ENCODE measurements at places on chromosomes 12 and 14. TPM values are rescaled to one million over a fixed set of nuclear protein-coding genes. Genes with fewer than 3 reads are reported as not detected.

Gene RNASE7
- total RNA-seq = 0.30 TPM

DNA sequence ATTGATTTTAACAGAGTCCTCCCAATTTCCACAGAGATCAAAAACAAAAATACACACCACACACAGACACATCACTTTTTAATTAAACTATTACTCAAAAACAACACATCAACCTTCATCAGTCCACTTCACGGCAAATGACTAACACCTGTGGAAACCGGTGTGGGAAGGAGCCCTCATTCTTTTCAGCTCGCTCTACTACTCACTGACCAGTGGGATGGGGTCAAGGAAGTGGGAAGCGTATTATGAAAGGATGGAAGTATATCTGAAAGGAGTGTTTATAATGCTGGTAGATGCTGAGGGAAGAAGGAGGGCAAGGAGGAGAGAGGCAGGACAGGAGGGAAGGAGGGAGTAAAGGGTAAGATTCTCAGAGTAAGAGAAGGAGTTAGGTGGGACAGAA is 156.5 kb downstream of the EPS8 start:
- H3K36me3 ChIP-seq = no peaks in the 10 kb centered on the region
- no peak overlapping the region for H3K27ac ChIP-seq
- H3K27me3 ChIP-seq = no peaks in the 10 kb centered on the region
- no peak overlapping the region for H3K4me3 ChIP-seq
- H3K4me1 ChIP-seq = no peaks in the 10 kb centered on the region
- no peak for DNase-seq

Gene AGAP2
- 0.86 TPM for total RNA-seq

Gene A2M
- total RNA-seq = 105 TPM

Gene KCNA5
- 0.11 TPM for total RNA-seq

Gene A2ML1
- not detected for total RNA-seq

Data from colonic mucosa (tissue), 4 donors.